ENCODE measurements at places on chromosomes 4 and X.

DNA sequence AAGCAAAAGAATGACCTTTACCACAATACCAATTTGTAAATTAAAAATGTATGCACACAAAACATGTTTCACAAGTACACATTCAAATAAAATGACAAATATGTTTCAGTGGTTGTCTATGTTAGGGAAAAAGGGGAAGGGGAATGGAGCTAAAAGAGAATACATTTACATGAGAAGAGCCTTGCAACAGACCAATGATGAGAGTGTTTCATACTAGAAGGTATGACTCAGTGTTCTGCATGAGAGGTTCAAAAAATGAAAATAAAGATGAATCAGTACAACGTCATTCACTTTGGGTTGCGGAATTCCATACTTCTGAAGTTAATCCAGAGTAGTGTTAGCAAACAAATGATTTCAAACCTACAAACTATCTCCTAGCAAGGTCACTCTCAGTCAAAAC is 51.7 kb downstream of the RPGR start:
- no peak for DNase-seq

DNA sequence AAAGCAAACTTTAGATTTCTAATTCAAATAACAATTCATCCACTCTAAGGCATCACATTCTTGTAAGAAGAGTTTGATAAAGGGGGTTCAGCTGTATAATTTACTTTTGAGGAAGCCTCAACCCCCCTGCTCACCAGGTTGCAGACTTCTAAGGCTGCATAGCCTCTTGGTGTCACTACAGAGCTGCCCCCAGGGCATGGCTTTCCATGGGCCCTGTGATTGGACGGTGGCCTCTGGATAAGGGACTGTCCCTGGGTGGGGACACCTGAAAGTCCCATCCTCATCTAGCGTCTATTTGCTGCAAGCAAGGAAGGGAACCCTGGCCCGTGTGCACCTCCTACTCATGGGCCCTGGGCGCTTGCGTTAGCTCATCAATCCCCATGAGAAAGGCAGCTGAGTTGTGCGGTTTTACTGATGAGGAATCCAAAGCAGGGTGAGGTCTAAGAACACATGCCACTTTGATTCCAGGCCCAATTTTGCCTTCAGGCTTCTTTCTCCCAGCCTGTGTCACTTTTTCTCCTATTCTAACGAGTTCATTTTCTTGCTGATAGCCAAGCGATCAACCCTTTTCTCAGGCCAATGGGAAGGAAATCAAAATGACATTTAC is 51.8 kb downstream of the SCML1 start:
- no peak for DNase-seq

GRCh38 chrX:29299684-29300083 is 712.4 kb downstream of the IL1RAPL1 start:
- no peak for DNase-seq

- no peak for DNase-seq
Observed at GRCh38 chr4:137422666-137423065, 109.6 kb downstream of the PCDH18 start.

DNA sequence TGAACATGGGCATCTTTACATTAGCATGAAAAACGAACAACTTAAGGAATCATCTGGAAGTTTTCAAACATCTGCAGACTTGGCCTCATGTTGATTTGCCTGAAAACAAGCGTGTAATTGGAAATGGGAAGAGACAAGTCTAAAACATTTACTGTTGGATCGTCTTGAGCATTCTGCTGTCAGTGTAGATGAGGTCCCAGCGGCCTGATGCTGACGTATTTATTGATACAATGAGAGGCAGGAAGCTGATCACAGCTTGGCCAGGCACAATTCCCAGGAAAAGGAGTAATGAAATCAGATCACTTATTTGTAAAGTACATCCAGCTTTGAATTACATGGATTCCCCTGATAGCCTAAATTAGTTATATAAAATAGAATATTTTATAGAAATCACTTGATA is 210.6 kb downstream of the CLCN4 start:
- DNase-seq, result no peak

GRCh38 chr4:153512952-153513500 is 46.9 kb downstream of the TMEM131L start:
- no peak for DNase-seq

DNA sequence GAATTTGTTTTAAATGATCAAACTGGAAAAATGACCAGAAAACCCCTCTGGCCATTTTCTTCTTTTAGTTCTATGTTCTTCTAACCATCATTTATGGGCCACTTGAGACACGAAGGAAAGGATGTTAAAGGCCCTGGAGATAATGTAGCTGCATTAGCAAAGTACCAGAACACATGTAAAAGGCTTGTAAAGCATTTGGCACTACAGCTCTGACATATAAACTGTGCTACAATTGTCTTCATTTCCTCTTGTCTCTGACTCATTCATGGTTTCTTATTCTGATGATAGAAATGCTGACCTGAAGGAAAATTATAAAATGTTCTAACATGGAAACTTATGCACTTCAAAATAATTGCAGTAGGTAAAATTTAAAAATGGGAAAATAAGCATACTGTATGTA is 388.7 kb downstream of the FAT4 start:
- no peak for DNase-seq

- no peak for DNase-seq
Observed at GRCh38 chr4:104205116-104205515, 289.6 kb downstream of the CXXC4 start.

DNA sequence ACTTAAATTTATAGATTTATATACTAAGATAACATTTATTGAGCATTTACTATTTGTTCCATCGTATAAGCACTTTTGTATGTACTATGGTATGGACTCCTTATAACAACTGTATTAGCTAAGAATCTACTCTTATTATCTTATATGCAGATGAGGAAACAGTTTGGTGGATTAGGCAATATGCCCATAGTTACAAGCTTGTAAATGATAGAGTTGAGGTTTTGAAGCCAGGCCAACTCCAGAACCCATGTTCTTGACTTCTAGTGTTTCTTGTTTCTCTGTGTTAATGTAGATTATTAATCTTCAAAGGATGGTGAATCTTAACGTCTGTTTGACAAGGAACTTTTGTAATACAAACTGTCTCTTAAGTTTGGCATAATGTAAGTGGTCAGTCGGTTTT is 71.3 kb downstream of the STIM2 start:
- no peak for DNase-seq

DNA sequence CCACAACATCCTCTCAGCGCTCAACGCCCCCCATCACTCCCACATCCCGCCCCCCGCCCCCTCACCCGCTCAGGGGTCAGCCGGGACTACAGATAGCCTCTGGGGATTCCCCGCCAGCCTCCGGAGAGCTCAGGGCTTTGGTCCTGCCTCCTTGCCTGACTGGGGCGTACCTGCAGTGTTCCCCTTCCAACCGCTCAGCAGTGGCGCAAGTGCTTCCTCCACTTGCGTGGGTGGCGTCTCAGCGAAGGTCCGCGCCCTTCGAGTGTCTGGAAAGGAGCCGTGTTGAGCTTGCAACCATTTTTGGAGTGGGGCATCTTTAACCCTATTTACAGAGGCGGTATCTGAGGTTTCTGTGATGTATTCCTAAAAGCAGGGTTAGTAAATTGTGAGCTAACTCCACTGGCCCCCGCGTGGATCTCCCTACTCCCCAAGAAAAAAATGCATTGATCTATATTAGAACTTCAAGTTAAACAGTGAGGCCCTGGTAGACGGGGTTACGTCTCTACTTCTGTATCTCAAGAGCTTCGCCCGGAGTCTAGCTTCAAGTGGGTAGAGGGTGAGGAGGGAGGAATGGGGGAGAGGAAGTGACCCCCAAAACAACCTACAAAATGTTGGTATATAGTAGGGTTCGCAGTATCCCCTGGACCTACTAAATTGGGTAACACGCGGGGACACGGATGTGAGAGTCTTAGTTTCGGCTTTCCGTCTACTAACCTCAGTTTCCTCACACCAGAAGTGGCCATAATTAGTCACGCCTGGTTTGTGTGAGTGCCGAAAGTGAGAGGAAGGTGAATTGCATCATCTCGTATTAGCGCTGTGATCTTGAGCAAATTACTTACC is 16.1 kb downstream of the NKX3-2 start:
- DNase-seq, result no peak

DNA sequence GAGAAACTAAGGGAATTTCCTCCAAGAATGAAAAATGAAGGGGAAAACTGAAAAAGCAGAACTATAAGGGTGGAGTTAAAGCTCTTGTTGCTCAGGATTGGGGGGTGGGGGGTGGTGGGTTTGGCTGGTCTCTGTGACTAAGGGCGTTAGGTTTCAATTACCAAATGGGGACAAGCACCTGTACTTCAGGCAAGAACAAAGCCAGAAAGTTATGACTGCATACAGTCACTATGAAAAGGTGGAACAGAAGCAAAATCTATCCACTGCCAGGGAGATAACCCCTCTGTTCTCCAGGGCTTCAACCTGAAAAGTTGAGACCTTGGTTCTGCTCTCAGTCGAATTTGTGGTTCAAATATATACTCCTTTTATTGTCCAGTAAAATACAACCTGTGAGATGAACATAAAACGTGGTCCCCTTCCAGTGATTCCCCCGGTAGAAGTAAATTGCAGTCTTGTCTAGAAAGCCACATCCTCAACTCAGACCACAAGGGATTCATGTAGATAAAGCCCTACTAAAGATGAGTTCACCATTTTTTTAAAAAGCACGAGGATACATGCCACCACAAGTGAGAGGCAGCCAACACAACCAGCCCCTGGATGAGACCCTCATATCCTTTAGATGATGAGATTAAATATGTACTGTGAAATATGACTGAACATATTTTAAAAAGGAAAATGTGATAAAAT is 257.1 kb upstream of the RPS6KA3 start:
- DNase-seq, result peak; percentile 22

GRCh38 chr4:86181585-86181984 is 178.3 kb downstream of the MAPK10 start:
- no peak for DNase-seq

GRCh38 chr4:7312691-7313090 is 120.4 kb downstream of the SORCS2 start:
- no peak for DNase-seq

DNA sequence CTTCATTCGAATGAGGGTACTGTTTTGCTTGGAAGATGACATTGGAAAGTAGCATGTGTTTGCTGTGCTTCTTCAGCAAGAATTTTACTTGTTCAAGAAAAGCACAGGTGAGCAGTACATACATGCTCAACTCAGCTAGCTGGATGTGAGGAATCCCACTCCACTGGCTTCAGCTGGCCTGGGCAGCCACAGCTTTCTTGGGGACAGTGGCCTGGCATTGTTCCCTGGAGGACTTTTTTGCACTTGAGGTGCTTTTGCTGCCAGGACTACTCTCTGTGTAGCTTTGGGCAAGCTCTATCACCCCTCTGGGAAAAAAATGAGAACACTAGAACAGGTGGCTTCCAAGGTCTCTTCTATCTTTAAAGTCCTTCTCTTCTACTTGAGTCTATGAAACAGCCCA is 184.3 kb downstream of the LDB2 start:
- no peak for DNase-seq

- DNase-seq, result no peak
Observed at GRCh38 chr4:11470438-11471045, 41.8 kb upstream of the HS3ST1 start.

GRCh38 chrX:73765776-73766430 is 202.9 kb downstream of the CHIC1 start:
- DNase-seq, result no peak

- DNase-seq, result no peak
Observed at GRCh38 chr4:42618023-42618422, 38.9 kb downstream of the ATP8A1 start.

GRCh38 chrX:99371976-99372595 is 1038.0 kb downstream of the PCDH19 start:
- DNase-seq, result no peak

DNA sequence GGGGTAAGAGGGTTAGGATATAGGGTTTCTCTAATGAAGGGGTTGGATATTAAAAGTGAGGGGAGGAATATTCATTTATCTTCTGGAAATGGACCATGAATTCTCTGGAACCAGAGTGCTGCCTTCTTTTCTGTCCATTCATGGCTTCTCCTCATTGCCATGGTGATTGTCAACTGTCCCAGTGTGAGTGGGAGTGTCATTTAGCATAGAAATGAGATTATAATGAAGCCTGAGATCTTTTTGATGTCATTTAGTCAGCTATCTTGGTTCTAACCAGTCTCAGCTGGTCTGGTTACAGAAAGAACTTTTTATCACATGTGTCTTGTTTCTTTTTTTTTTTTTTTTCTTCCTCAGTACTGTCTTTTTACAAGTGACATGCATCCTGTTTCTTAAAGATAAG is 497.3 kb upstream of the PITX2 start:
- no peak for DNase-seq

DNA sequence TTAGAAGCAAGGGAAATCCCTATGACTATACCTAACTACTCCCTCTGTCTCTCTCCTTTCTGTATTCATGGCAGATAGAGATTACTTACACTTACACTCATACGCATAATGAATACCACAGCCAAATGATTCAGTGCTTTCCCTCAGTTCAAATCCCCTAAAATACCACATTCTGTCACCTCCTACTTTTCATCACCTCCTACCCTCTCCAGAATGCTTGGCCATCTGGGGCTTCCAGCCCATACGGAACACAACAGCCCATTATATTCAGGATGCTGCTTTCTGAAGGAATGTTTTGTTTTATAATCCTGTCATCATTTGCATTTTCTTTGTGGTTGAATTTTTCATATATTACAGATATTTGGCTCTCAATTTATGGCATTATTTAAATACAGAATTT is 361.6 kb downstream of the GRIA2 start:
- DNase-seq, result no peak

DNA sequence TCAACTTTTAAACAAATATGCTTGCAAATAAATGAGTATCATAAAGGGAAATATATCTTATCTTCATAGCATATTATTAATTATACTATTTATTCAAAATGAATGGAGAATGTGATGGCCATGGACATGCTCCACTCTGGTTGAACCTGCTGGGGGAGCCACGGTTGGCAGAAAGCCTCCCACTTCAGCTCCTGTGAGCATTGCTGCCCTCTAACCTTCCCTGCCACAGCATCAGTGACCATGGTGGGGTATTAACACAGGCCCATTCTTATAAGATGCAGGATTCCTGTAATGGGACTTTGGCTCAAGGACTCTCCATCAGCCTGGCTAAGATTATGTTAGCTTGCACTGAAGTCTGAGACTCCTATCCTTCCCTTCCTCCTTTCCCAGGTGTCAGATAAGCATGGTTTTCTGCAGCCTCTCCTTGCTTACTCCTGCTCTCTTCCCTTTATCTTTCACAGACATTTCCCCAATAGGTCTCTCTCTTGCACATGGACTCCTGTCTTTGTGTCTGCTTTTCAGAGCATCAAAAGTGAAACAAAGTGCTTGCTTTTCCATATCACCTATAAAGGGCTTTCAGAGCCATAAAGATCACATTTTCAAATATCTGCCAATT is 4.9 kb upstream of the ABRAXAS1 start:
- DNase-seq, result no peak

DNA sequence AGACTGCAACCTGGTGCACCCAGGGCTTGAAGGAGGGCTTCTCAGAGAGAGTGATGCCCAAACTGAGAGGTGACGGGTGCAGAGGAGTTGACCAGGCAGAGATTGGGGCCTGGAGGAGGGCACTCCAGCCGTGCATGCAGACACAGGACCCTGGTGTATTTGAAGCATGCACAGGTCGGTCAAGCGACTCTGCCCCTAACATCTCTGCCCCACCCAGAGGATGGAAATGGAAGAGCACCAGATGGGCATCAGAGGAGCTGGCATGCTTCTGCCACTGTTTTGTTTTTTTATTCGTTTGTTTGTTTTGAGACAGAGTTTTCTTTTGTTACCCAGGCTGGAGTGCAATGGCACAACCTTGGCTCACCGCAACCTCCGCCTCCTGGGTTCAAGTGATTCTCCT is 320.9 kb downstream of the EVC2 start:
- no peak for DNase-seq

GRCh38 chrX:866441-866990 is 235.9 kb downstream of the SHOX start:
- no peak for DNase-seq
